ENCODE measurements at places on chromosomes 1 and 21.

DNA sequence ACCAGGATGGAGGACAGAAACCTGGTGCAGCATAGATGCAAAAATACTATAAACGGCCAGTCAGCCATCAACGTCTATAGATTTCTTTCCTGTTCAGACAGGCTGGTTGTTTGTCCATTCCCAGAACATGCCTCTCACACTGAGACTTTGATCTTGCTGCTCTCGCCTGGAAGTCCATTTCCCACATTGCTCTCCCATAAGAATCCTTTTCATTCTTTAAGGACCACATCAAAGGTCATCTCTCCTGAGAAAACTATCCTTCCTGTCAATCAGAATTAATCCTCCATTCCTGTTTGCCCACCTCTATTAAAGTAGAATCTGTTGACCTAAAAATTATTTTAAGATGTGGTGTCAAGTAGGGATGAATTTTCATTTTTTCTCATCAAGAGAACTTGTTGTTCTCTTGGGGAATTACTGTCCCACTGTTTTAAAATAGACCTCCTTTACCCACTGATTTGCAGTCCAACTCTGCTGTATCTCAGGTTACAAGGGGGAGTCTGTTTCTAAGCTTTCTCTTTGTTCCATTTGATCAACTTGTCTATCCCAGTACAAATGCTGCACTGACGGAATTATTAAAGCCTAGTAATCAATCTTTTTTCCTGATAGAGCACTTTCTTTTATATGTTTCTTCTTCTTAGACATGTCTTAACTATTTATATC, 172.7 kb downstream of the PATJ start:
- DNase-seq = no peak

GRCh38 chr1:59104191-59104760, 192.6 kb upstream of the FGGY start:
- DNase-seq = no peak

GRCh38 chr1:178093951-178094738, at the start of gene RASAL2:
Gene RASAL2 (plus strand): TSS chr1:178094104. CDS start chr1:178094493, 389 bp downstream.
- peak; percentile 51 for DNase-seq

GRCh38 chr1:174769961-174770549, 229.7 kb upstream of the CACYBP start:
- peak; percentile 4 for DNase-seq

- DNase-seq = no peak
Measured at GRCh38 chr1:99535470-99536164, 110.3 kb upstream of the PALMD start.

- no peak for DNase-seq
Measured at GRCh38 chr1:80417671-80418070, 1383.1 kb upstream of the ADGRL2 start.

GRCh38 chr1:59025201-59025600, 241.4 kb upstream of the JUN start:
- no peak for DNase-seq

GRCh38 chr21:39033878-39034589, 149.2 kb downstream of the PSMG1 start:
- DNase-seq = no peak

DNA sequence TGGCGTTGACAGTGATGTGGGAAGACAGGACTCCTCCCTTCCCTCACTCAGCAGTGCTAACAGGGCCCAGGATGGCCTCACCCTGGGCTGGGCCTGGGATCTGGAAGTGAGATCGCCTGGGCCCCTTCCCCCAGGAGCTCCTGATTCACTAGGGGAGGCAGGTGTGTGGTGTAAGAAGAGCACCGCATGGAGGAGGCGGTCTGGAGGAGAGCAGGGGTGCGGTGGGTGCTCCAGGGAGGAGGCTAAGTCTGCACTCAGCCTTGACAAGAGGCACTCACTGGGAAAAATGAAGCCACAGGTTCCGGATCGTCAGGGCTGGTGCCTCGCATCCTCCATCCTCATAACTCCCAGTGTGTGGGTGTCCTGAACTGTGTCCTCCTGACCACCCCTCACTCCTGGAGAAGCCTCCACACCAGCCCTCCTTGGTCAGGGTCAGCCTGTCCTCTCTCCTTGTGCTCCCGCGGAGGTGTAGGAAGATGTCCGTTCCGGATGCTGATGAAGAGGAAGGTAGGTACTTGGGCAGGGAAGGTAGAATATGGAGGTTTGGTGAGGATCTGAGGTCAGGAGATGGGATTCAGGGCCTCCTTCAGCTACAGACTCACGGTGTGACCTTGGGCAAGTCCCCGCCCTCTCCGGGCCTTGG, 142.1 kb upstream of the WNT4 start:
- no peak for DNase-seq

- no peak for DNase-seq
Measured at GRCh38 chr1:12539320-12539704, 78.7 kb downstream of the DHRS3 start.

- DNase-seq = no peak
Measured at GRCh38 chr21:39141502-39141901, 41.7 kb downstream of the PSMG1 start.

GRCh38 chr21:34299168-34299539, 64.7 kb upstream of the KCNE2 start:
- no peak for DNase-seq

DNA sequence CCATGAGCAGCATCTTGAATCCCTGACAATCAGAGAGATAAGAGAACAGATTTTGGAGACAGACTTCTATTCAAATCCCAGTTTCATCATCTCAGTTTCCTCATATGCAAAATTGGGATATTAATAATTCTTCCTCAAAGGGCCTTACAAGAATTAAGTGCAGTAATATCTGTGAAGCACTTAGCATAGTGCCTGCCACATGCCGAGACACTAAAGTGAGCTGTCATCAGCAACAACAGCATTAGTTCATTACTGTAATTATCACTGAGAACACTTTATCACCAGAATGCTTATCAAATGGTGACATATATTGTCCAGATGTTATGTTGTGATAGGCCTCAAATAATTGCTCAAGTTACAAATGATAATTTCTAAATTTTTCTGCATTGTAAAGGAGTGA, 922 bp upstream of the FCRLB start:
- DNase-seq = no peak

DNA sequence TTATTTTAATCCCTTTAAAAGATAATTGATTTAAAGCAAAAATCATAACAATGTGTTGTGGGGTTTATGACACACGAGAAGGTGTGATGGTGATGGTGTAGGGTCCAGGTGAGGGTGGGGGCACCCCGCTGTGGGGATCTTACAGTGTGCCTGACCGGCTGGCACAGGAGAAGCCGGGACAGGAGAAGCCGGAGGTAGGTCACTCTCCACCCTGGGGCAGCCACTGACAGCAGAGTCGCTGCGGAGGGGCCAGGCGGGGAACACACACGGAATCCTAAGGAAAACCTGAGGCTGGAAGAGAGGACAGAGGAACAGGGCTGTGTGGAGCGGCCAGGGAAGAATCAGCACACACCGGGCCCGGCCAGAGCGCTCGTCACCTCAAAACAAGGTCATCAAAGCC, 4.3 kb upstream of the LRRC3 start:
- DNase-seq = no peak

DNA sequence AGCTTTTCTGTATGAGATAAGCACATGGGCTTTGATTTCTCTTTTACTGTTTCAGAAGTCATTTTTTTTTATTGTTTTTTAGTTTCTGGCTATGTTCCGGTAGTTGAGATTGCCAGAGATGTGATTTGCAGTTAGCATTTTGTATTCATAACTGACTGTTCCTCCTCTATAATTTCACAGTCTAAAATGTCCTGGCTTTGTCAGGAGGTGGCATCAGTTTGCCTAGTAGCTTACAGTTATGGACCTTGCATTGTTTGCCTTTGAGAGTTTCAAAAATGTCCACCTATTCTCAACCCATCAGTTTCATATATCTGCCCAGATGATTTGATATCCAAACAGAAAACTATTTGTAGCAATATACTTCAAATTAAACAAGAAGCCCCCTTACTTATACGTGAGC, 39.5 kb upstream of the ST6GALNAC3 start:
- DNase-seq = no peak

GRCh38 chr1:156608036-156608674, 6.9 kb upstream of the GPATCH4 start:
- peak; percentile 55 for DNase-seq

DNA sequence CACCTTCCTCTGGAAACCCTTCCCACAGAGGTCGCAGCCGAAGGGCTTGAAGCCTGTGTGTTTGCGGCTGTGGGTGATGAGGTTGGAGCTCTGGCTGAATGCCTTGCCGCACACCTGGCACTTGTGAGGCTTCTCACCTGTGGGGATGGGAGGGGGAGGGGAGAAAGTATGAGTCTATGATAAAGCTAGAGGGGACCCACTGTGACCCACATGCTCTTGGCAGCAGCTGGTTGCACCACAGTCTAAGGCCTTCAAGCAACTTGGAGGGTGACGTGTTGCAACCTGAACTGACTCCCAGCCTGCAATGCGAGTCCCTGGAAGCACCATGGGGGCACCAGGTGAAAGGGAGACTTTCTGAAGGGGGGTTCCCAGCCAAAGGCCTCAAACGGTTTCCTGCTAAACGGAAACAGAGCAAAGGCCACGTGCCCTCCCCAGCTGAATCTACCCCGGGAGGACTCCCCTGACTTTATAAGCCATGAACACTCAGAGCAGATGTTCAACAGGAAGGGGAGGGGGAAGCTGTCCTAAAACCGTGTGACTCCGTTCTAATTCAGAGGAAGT, 10.6 kb downstream of the GFI1 start:
- no peak for DNase-seq

GRCh38 chr1:159675046-159675445, 39.3 kb downstream of the CRP start:
- no peak for DNase-seq

DNA sequence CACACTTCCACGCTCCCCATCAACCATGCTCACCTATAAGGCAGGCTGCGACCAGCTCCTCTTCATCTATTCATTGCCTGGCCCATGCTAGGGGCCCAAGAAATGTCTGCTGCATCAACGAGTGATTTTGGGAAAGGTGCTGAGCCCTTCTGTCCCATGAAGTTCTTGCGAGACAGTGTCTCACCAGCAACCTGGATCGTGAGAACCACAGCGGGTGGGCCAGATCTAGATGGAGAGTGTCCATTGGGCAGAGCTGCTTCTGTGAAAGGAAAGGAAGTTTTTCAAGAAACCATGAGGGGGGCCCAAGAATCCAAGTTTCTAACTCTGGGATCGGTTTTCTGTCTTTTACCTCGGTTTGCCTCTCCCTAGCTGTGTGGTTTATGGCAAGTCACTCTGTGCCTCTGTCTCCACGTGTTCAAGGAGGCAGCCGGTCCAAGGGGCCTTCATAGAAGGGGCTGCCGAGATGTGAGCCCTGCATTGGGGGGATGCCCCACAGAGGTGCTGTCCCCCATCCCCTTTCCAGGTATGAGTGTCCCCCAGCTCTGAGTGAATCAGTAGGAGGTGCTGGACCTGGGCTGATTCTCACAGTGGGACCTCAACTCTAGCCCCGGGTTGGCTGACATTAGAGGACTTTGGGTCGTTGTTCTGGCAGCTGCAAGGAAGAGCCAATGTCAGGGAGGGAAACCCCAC, 8.3 kb upstream of the PADI1 start:
- no peak for DNase-seq

DNA sequence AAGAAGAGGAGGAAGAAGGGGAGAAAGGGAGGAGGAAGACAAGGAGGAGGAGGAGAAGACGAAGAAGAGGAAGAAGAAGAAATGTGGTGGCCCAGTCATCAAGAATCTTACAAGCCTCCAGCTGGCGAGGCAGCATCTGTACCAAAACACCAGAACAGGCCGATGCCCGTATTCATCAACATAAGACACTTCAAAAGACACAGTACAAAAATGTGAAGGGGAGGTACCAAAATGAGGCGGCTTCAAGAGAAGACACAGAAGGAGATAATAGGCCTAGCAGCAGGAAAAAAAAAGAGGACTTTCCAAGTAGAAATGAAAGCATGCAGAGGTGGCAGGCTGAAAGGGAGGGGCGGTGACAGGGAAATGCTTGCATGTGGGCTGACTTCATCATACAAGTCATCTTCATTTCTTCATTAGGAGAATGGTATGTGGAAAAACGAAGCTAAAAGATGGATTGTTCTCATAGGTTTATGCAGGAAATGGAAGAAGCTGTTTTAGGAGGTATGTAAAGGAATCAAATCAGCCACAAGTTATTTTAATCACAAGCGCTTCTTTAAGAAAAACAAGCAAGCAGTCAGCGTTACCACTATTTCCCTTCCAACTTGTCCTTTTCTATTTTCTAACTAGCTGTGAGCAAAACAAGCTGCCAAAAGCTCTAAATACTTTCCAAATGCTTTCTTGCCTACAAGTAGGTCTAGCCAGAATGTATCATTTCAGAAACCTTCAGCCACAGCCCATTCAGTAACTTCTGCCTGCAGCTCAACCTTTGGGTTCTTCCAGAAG, 192.3 kb downstream of the SLC45A1 start:
- DNase-seq = no peak

GRCh38 chr1:208835097-208835463, 590.9 kb upstream of the PLXNA2 start:
- no peak for DNase-seq

DNA sequence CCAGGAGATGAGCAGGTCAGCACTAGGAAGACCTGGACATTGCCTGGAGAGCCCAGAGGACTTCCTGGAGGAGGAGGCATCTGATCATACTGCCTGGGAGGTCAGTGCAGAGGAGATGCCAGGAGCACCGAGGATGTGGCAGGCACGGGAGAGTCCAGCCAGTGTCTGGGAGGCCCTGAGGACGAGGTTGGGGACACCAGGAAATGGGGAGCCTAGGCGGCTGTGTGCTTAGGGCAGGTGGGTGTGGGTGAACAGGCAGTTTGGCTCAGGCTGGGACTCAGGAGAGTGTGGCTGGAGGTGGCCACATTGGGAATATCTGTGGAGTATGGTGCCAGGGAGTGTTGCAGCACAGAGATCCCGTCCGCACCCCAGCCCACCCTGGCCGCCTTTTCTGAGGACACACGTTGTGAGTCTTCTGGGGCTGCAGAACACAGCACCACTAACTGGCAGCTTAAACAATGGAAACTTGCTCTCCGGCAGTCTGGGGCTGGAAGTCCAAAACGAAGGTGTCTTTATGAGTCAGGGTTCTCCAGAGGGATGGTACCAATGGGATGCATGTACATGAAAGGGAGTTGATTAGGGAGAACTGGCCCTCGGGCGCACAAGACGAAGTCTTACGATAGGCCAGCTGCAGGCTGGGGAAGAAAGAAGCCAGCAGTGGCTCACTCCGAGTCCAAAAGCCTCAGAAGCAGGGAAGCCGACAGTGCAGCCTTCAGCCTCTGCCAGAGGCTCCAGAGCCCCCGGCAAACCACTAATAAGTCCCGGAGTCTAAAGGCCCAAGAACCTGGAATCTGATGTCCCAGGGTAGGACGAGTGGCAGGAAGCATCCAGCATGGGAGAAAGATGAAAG, 58.0 kb downstream of the FAAP20 start:
- DNase-seq = no peak

DNA sequence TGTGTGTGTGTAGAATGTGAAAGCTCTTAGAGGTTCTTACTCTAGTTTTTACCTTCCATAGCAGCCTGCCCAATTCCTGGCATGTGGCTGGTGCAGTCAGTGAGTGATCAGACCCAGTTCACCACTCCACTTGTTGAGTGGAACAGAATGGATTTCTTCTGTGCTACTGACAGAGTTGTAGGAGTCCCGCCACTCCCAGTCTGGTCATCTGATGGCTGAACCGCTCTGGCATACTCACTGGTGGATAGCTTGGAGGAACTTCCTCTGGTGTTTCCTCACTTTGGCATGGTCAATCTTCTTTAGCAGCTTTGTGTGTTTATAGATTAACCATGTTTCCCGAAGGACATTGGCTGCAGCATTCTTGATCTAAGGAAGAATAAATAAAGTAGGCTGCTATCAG, 106.7 kb upstream of the ADAR start:
- no peak for DNase-seq

Measured in GDM1 (cell line).